ENCODE measurements at places on chromosomes 16 and 17. TPM values are rescaled to one million over a fixed set of nuclear protein-coding genes. Genes with fewer than 3 reads are reported as not detected.

ZP2 gene
- total RNA-seq, result not detected

RRAD gene
- total RNA-seq, result 83.7 TPM

ABCC12 gene
- not detected for total RNA-seq

KRT39 gene
- 0.33 TPM for total RNA-seq

FBXW10B gene
- 0.50 TPM for total RNA-seq

ZNF19 gene
- total RNA-seq, result 3.3 TPM

CCL17 gene
- total RNA-seq, result not detected

WFIKKN2 gene
- total RNA-seq, result under 0.01 TPM

STX1B gene
- 2.1 TPM for total RNA-seq

RAC3 gene
- 5.6 TPM for total RNA-seq

DNA sequence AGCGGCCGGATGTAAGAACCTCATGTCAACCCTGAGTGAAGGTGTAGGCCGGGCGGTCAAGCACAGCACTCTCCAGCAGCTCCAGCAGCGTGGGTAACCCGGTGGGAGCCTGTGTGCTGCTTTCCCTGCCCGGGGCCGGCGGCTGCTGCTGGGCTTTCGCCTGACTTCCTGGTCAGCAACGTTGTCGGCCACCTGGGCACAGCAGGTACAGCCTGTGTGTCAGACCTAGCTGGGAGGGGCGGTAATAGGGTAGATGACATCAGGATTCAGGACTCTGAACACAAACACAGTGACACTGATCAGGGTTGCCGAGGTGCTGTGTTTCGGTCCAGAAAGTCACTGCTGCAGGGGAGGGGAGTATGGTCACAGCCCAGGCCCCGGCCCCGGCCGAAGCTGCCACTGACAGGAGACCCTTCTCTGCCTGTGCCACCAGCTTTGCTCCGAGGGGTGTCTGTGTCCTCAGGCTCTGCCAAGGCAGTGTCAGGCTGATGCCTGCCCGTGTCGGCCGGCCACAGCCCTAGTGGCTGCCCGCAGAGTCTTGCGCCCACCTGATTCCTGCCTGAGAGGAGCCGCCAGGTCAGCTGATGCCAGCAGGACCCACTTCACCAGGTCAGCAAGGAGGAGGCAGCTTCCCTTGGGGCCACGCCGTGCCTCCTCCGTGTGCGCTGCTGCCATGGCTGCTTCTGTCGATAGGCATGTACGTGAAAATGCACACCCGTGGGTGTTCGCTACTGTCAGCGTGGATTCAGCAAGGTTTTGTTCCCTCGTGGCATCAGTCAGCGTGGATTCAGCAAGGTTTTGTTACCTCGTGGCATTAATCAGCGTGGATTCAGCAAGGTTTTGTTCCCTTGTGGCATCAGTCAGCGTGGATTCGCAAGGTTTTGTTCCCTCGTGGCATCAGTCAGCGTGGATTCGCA lies 9.2 kb downstream of the RAB40C start:
- no peak for DNase-seq

GRCh38 chr17:55149485-55149884 lies 115.3 kb upstream of the HLF start:
- no peak for DNase-seq

DNA sequence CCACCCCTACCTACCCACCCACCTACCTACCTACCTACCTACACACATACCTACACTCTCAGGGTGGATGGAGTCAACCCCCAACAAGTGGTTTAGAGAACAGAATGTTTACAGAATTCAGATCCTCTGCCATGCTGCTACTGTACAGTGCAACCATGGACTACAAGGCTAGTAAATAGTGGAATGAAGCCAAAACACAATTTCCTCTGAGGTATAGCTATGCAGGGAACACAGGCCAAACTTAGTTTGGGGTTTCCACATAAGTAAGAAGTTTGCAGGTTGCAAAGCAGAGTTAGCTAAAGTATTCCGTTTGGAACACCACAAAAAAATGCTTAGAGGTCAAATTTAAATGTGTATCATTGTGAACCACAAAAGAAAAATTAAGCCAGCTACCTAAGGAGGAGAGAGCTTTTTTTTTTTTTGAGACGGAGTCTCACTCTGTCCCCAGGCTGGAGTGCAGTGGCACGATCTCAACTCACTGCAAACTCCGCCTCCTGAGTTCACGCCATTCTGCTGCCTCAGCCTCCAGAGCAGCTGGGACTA lies 2.7 kb upstream of the AP1G1 start:
- DNase-seq, result no peak

DNA sequence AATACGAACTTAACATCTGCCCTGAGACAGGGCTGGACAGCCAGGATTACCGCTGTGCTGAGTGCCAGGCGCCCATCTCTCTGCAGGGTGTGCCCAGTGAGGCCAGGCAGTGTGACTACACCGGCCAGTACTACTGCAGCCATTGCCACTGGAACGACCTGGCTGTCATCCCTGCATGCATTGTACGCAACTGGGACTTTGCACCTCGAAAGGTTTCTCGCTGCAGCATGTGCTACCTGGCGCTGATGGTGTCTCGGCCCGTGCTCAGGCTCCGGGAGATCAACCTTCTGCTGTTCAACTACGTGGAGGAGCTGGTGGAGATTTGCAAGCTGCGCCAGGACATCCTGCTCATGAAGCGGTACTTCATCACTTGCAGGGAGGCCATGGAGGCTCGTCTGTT lies 33.7 kb downstream of the CDRT15L2 start:
- DNase-seq, result no peak

DNA sequence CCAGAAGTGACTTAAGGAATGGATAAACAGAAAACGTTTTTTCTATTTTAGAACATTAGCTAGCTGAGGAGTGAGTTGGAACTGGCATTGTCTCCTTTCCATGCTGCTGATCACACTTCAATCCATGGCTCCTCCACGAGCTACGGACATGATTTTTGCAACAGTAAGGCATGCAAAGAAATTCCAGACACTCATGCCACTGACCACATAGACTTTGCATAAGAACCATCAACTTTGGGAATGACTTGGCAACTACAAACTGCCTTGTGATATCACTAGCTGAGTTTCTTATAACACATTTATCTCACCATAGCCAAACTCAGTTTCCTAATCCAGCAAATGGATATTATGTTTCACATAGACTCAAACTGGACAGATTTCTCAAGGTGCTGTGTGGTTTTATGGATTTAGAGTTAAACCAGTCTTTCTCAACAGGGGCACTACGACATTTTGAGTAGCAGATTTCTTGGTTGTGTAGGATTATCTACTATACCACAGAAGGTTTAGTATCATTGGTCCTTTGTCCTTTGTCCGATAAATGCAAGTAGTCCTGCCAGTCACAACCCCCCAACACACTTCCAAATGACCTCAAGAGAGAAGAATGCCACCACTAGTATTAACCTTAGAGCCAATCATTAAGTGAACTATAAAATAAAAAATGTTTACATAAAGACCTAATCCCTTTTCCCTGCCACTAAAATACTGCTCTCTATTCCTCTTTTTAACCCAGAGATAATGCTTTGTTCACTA lies 48.3 kb upstream of the C17orf78 start:
- DNase-seq, result peak; percentile 91

DNA sequence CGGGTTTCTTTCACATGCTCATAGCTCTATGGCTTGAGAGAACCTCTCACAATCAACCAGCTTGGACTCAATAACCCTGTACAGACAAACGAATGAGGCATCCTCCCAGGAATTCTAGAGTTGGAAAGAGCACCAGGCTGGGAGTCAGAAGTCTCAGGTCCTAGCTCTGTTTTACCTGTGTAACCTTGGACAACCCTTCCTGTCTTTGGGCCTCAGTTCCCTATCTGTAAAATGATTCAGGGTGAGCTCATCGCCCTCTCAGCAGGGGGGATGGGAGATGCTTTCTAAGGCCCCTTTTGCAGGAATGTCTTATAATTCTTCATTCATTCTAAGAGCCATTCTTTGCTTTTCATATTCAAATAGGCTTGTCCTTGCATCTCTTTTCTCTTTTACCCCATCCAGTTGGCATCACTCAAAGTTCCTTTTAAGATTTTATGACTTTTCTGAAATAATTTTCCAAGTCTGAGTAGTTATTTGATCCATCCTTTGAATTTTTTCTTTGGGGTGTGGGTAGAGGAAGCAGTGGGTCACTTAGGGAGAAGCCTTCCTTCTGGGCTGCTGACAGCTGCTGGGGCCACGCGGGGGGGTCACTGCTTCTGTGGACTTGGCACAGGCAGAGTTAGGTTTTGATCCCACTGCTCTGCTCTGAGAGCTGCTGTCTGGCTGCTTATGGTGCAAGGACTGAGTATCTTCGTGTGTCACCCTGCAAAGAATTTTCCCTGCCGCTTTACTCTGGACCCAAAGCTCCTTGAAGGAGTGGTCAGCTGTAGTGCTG lies 102.7 kb downstream of the UTP18 start:
- DNase-seq, result no peak

DNA sequence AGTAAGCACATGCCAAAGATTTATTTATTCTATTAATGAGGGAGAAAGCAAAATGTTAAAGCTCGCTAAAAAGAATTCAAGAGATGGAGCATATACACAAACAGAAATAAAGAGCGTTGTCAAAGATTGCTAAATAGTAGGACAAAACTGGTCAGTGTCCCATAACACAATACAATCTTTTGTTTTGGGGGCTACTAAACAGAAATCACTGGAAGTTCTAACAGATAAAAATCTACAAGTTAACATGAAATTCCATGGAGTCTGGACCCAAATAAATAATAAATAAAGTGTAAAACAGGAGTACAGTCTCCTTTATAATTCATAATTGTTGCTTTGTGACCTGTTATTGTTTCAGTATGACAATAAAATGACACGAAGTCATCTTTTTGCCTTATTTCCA lies 115.2 kb upstream of the CNTNAP4 start:
- no peak for DNase-seq

DNA sequence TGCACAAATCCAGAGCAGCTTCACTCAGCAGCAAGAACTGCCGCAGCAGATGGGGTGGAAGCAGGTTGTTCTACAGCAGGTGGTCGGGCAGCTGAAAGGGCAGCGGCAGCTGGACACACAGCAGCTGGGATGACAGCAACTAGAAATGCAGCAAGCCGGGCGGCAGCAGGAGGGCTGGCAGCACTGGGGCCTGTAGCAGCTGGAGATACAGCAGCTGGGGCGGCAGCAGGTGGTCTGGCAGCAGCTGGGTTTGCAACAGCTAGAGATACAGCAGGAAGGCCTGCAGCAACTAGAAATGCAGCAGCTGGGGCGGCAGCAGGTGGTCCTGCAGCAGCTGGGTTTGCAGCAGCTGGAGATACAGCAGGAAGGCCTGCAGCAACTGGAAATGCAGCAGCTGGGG lies 460 bp downstream of the KRTAP4-3 start:
- no peak for DNase-seq

- DNase-seq, result no peak
These were observed 73.7 kb downstream of the USP22 start for GRCh38 chr17:20968913-20969616.

GRCh38 chr17:41580687-41581365 lies 5.9 kb downstream of the KRT14 start:
- DNase-seq, result no peak

DNA sequence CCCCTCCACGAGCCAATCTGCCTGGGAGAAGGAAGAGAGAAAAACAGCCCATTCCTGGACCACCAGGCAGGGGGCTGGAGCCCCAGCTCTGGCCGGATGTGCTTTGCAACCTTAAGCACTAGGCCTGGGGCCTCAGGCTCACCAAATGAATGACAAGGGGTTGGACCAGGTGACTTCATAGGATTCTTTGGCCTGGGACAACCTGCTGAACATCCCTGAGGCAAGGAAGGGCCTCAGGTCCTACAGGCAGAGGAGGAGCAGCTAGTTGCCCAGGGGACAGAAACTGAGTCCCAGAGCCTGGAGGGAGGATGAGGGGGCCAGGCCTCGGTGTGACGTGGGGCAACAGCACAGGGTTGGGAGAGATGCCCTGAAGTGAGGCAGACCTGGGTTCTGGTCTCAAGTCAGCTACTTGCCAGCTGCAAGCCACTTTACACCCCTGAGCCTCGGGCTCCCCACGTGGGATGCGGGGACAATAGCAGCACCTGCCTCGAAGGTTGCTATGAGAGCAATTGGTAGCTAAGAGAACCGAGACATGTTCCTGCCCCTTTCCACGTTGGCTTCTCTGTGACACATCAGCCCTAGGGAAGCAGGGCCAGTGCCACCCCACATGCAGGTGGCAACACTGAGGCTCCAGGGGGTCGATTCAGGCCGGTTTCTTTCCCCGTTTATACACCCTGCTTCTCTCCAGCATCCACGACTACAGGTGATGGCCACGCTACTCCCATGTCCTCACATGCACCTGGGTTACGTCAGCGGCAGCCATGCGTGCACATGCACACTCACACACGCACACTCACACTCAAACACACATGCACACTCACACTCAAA lies 42.6 kb downstream of the CFAP20 start:
- DNase-seq, result no peak

GRCh38 chr16:17360693-17361122 lies 110.1 kb downstream of the XYLT1 start:
- no peak for DNase-seq

- DNase-seq, result no peak
These were observed 17.8 kb upstream of the KCNH6 start for GRCh38 chr17:63505341-63505740.

DNA sequence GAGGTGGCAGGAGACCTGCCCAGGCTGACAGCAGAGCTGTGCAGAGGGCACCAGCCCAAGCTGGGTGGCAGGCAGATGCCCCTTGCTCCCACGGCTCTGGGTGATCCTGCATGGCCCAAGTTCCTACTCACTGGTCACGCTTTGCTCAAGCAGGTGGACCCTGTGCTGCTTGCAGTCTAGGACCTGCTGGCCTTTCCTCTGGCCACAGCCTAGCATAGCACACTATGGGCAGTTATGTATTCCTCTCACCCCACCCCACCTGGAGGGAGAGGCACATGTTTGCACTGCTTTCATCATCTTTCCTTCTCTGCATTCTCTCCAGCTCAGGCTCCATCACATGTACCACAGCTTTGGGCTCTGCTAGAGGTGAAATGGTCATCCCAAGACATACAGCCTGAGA lies 19.6 kb upstream of the SREBF1 start:
- no peak for DNase-seq

DNA sequence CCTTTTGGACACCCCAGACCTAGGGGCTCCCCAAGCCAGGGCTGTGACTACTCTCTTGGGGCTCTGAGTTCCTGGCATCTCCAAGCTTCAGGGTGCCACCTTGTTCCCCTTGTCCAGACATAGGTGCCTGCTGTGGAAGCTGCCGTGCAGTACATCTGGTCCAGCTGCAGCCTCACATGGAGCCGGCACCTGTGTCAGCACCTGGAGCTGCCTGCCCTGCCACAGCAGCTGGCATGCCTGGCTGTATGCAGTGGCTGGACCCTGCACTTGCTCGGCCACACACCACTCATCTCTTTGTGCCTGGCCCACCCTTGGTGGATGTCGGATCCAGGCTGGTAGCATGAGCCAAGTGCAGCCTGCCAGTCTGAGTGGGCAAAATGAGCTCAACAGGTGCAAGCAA lies 775.8 kb downstream of the CDH11 start:
- no peak for DNase-seq

- DNase-seq, result peak; percentile 19
These were observed 15.0 kb upstream of the C16orf95 start for GRCh38 chr16:87332150-87332549.

- no peak for DNase-seq
These were observed 225.5 kb downstream of the MRTFB start for GRCh38 chr16:14296663-14297062.

DNA sequence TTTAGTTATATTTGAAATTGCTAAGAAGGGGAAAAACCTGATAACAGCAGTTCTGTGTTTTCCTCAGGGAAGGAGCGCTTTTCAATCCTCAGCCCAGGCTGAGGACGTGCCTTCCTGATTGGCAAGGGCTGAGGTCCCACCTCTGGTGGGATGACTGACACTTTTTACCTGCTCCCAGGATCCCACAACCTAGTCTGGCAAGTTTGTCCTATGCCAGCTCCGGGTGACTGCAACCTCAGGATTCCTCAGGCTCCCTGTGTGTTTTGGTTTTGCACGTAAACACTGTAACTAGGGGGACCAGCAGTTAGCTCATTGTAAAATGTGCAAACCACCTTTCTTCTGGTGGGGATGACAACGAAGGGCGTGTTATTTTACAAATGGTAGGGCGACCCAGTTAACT lies 7.5 kb downstream of the MARCHF10 start:
- peak; percentile 48 for DNase-seq
